ENCODE measurements at places on chromosomes 2 and 18.

DNA sequence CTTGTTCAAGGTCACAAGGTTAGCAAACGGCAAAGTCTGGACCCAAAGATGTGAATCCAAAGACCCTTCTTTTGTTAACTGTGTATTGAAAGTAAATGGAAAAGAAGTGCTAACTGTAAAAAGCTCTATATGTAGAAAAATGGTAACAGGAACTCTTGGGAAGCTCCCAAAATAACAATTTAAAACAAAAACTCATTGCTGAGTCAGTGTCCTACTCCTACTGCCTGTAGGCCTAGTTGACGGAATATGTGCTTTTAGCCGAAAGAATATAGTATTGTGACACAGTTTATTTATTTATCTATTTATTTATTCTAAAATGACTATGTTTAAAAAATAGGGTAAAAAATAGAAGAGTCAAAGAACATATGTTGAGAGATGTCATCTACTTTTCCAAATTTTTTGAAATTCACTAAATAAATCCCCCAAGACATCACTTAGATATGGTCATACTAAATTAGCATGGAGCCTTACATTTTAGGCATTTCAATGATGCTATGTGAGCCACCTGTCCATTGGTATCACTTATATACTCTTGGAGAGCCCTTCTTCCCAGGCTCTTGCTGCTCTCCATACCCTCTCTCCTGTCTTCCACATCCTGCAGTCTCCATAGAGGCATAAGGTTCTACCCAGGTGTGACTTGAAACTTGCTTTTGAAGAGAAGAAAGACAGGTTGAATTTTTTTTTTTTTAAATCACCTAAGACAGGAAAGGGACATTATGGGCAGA lies 13.7 kb downstream of the COL5A2 start:
- no peak for DNase-seq

DNA sequence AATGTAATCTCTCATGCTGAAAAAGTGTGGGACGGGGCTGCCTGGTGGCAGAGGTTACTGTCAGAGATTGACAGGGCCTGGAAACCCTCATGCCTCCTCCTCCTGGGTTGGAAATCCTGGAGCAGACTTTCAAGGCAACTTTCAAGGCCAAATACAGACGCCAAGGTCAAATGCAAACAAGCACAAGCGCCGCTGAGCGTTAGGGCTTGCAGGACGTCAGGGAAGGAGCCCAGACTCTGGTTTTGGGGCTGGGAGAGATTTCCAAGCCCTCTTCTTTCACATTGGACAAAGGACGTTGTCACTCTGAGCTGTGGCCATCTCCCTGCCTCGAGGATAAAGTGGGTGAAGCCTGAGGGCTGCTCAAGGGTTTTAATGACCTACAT lies 120.1 kb downstream of the TWIST2 start:
- no peak for DNase-seq

DNA sequence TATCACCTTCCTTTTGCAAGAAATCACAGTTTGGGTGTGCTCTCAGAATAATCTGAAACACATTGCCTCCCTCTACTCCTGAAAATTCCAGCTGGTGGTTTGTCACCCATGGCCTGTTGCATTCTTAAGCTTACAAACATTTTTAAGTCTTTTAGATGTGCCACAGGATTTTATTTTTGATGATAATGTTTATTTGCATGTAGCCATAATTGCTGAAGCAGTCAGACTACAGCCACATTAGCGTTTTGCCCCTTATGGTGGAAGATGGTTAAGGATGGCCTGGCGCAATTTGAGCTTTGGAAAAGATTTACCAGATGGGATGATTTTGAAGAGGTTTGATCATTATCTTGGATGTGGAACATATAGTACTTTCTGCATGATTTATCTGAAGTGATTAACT lies 439.5 kb downstream of the MEIS1 start:
- DNase-seq = no peak

GRCh38 chr2:46798041-46798440 lies 117.6 kb downstream of the MCFD2 start:
- no peak for DNase-seq

- DNase-seq = no peak
These were observed 52.8 kb upstream of the ITGB6 start for GRCh38 chr2:160252900-160253299.
